ENCODE measurements at places on chromosomes 1 and 21.

DNA sequence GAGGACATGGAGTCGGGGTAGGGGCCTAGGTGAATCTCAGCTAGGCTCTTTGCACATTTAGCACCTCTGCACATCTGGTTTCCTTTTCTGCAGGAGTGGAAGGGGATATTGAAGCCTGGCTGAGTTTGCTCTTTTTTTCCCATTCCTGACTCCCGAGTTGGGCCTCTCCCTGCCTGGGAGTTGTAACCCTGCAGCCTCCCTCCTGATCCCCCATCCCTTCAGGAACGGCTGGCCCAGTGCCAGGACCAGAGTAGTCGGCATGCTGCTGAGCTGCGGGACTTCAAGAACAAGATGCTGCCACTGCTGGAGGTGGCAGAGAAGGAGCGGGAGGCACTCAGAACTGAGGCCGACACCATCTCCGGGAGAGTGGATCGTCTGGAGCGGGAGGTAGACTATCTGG lies 836 bp downstream of the OLFML3 start:
- no peak for DNase-seq

DNA sequence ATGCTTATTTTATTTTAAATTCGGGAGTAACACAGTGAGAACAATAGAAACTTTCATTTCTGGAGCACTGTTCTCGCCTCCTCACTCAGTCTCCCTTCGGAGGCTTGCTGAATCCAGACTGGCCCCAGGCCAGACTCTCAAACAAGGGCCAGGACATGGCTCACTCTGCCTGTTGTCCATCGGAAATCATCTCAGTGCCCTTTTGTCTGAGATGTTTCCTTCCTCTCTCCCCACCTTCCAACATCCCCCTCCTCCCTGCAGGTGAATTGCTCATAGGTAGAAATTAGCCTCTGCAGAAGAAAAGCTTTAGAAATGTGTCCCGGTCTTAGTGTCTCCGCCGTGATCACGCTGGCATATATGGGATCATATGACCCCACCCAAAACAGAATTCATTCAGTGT lies 55.2 kb downstream of the ERG start:
- DNase-seq = no peak

DNA sequence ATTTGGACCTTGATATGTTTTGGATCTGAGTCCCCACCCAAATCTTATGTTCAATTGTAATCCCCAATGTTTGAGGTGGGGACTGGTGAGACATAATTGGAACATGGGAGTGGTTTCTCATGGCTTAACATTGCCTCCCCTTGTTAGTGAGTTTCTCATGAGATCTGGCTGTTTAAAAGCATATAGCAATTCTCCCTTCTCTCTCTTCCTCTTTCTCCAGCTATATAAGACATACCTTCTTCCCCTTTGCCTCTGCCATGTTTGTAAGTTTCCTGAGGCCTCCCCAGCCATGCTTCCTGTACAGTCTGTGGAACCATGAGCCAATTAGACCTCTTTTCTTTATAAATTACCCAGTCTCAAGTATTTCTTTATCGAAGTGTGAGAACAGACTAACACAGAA lies 692.4 kb downstream of the KCNT2 start:
- DNase-seq = no peak

- peak; percentile 90 for DNase-seq
Observed at GRCh38 chr1:228102791-228103620, at the start of gene C1orf35. Gene C1orf35, minus strand, starts transcription at chr1:228103325. Its CDS starts 98 bp downstream, at chr1:228103227.

GRCh38 chr1:245000872-245001188 lies 136.5 kb upstream of the HNRNPU start:
- DNase-seq = no peak

- DNase-seq = no peak
Observed at GRCh38 chr1:226708967-226709396, 30.1 kb downstream of the ITPKB start.

DNA sequence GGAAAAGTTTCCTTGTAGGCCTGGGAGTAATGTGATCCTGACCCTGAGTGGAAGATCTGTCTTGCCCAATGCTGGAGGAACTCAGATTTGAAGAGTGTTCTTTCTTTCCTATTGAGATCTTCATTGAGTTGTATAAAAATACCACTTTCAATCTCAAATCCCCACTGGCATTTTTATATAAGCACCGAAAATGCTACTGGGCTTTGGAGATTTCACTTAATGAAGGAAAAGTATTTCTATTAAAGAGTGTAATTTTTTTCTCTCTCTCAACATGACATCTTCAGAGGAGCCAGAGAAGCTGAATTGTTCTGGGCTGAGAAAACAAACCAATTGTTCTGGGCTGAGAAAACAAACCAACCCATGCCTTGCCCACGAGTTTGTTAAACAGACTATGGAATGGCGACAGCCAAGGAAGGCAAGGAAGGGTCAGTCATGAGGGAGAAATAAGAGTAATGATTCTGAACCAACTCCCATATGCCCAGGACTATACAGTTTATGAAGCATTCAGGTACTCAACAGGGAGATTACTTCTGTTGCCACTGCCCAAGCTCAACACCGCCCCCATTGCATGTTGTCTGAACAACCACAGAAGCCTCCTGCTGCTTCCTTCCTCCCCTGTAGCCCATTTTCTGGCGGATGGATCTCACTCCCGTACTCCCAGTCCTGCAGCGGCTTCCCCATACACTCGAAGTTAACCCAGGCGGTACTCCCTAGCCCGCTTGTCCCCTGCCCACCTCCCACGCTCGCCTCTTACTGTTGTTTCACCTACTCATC lies 103.2 kb downstream of the BEND5 start:
- DNase-seq = no peak

GRCh38 chr1:61374156-61374555 lies 291.8 kb downstream of the NFIA start:
- DNase-seq = no peak

- DNase-seq = no peak
Observed at GRCh38 chr1:42936309-42937078, 22.2 kb downstream of the SLC2A1 start.

GRCh38 chr1:92125204-92125603 lies 45.1 kb downstream of the BTBD8 start:
- no peak for DNase-seq

GRCh38 chr1:43901196-43901961 lies 32.2 kb upstream of the ARTN start:
- no peak for DNase-seq

DNA sequence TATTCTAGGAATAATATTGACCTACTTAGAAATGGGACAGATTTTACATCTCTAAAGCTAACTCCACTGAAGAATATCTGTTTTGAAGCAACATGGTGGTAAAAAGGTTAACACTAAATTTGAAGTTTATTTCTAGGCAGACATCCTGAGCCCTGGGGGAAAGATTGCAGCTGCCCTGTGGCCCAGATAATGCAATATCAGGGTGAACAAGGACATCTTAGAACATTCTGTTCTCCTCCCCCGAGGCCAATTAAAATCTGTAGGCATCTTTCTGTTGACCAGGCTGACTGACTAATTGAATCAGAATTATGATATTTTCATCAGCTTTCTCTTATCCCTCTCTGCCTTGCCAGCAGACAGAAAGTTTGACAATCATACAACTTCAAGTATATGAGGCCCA lies 149.8 kb upstream of the DUSP10 start:
- no peak for DNase-seq

DNA sequence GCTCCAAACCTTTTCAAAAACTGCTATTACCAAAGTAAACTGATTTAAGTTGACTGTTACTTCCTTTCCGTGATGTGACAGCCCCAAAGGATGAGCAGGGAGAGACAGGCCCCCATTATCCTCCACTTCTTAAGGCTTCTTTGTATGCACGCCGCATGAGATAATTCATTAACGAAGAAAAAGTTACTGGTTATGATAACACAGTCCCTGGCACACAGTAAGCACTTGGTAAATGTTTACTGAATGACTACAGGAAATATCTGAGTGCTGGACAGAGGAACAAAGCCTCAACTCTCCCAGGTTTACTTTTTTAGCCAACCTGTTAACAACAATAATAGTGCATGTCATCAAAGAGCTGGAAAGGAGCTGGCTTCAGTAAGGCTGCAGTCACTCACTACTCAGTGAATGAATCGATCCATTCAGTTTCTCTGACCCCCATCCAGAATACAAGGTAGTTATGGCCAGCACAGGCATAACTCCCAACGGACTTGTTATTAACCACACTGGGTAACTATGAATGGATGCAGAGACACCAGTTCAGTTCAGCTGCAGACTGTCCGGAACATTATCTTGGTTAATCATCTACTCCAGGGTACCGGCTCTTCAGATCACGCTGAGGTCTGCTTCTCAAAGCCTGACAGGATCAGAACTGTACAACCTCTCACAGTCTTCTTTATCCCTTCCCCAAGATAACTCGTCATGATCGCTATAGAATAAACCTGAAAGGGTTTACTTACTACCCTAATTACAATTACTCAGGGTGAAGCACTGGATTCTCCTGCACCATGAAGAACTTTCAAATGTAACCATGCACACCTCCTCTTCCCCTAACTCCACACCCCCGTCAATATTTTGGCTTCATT lies 58.3 kb downstream of the TGFBR3 start:
- no peak for DNase-seq

DNA sequence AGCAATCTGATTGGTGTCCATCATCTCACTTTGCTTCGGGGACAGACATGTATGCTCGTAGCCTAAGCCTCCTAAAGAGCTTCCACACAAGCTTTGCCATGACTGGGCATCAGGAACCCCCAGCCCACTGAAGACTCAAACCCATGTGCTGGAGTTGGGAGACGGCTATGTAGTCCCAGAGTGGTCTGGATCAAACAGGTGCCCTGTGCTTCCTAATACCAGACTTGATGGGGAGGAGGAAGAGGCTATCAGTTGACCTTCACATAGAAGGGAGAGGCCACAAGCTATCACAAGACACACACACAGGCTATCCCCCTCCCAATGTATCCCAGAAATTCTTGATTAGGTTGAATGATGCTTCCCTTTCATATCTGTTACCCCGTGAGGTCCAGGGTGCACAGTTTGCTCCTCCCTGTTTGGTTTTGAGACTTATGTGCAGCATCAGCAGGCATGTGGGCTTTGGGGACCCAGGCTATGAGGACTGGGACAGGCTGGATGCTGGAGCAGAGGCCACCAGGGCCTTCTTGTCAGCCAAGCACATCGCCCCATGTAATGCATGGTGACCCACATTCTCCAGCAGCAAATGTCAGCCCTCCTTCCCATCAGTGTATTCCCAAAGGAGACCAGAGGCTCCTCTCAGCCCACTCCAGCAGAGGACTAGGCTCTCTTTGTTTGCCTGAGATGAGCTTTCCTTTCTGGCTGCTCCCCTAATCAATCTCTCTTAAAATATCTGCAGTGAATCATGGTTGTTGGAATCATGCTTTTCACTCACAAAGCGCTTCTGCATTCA lies 159.8 kb downstream of the GRIK3 start:
- no peak for DNase-seq

GRCh38 chr1:159826441-159827101 lies at the start of gene SLAMF8:
Gene SLAMF8, plus strand, starts transcription at chr1:159826873. Its CDS starts 26 bp downstream, at chr1:159826899.
- DNase-seq = peak; percentile 25

- no peak for DNase-seq
Observed at GRCh38 chr1:100581096-100581705, 43.3 kb downstream of the GPR88 start.

DNA sequence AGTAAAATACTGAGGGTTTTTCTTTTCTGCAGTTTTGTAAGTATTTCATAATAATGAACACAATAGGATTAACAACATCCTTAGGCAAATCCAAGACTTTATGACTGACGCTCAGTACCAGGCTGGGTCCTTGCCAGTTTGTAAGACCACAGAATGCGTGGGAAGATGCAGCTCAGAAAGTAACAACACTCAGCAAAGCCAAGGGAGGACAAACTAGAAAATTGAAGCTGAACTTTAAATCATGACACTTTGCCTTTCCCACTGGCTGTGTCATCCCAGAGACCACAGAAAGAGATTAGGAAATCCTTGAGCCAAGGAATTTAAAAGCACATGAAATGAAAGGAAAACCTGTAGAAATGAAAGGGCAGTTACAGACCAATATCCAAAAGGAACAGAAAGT lies 426.3 kb upstream of the CHRM3 start:
- no peak for DNase-seq

DNA sequence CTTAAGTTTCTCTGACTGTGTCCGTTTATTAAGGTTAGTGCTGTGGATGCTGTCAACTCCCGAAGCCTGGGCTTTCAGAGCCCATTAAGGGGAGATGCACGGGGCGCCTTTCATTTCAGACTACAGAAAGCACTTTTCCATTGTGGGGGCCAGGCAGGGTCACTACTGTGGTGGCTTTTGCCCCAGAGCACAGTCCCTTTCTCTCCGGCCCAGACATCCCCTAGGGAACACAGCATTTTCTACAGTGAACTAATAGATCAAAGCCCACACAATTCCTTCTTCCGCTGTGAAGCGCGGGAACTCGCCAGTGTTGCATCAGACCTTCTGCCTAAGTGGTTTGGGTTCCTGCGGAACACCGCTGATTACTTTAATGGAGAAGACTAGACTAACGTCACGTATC lies 26.8 kb upstream of the MAP1LC3C start:
- DNase-seq = no peak

GRCh38 chr1:203582568-203582967 lies 44.1 kb upstream of the ATP2B4 start:
- no peak for DNase-seq

DNA sequence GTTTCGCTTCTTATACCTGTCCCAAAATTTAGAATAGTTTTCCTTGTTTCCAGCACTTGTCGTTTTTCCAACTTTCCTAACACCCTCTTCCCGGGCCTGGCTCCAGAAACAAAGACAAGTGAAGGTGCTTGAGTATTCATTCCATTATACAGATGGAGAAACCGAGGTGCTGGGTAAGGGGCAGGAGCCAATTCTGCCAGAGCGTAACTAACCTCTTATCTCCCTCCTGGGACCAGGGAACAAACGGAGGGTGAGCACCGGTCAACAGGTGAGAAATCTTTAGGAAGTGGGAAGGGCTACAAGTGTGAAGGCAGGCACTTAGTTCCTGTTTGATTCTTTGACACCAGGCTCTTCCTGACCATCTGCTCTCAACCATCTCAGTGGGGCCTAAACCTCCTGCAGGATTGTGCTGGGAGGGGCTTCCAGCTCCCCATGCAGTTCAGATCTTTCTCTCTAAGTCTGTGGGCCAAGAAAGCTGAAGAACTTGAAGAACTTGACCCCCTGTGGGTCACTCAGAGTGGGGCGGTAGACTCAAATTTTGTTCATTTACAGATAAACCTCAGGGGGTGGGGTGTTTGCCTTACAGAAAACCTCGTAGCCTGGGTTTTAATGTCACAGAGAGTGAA lies 8.7 kb downstream of the PLXNA2 start:
- no peak for DNase-seq

DNA sequence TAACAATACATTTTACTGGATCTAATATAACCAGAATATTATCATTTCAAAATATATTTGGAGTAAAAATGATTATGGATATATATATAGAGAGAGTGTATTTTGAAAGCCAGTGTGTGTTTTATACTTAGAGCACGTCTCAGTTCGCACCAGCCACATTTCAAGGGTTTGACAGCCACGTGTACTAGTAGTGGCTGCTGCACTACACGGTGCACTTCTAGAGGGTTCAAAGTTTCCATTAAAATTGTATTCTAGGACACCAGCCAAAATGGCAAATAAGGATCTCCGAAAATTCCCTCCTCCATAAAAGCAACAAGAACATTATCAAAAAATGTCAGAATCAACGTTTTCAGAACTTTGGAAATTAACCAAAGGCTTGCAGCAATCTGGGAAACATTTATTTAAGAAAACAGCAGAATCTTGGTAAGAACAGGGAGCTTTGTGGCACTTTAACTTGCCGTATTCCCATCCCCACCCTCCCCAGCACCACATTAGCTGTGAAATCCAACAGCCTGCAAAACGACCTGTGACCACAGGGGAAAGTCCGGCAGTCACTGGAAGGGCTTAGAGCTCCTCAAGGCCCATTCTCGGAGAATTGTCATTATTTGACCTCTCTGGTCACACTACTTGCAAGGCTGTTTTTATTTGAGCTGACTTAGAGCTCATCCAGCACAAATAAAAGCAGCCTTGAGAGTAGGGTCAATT lies 33.5 kb upstream of the MRPS6 start:
- DNase-seq = no peak

GRCh38 chr21:39006571-39007311 lies 176.5 kb downstream of the PSMG1 start:
- DNase-seq = no peak
